B cell (primary cell): ENCODE measurements at places on chromosomes 16 and 17. TPM values are rescaled to one million over a fixed set of nuclear protein-coding genes. Genes with fewer than 3 reads are reported as not detected.

- H3K4me3 ChIP-seq: no peak overlapping the region
- no peaks in the 10 kb centered on the region for H3K36me3 ChIP-seq
- H3K4me1 ChIP-seq: peaks cover 61% of the 10 kb centered on the region
- peaks cover 99% of the 10 kb centered on the region for H3K27me3 ChIP-seq
- peak; percentile 87 for DNase-seq
- no peak overlapping the region for H3K27ac ChIP-seq
Observed at GRCh38 chr17:48593840-48594537, 410 bp upstream of the HOXB5 start.

- DNase-seq: no peak
- H3K4me1 ChIP-seq: no peaks in the 10 kb centered on the region
- no peak overlapping the region for H3K27ac ChIP-seq
- H3K36me3 ChIP-seq: no peaks in the 10 kb centered on the region
- H3K4me3 ChIP-seq: no peak overlapping the region
Observed at GRCh38 chr17:34658811-34659560, 79.6 kb downstream of the TMEM132E start.

DNA sequence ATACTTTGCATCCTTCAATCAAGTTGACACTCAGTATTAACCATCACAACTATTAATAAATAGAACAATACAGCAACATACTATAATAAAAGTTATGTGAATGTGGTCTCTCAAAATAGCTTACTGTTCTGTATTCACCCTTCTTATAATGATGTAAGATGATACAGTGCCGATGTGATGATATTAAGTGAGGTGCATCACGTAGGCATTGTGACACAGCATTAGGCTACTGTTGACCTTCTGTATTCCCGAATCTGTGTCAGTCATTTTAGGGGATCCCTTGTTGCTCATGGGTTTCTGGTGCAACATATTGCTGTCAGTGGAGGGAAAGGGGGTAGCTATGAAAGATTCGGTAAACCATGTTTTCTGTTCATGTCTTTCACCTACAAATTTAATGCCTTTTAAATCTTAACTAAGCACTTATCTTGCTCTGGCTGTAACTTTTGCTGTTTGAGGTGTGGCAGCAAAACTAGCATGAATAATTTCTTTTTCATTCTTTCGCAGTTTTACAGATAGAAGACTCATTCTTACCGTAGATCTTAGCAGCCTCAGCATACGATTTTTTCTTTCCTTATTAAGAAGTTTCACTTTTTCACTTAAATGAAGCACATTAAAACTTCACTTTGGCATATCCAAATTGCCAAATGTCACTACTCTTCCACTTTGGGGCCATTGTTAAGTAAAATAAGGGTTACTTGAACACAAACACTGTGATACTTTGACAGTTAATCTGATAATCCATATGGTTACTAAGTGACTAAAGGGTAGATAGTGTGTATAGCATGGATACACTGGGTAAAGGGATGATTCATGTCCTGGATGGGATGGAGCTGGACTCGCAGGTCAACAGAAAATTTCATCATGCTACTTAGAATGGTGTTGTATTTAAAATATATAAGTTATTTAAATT, 29.6 kb downstream of the NFAT5 start:
- H3K4me1 ChIP-seq: no peaks in the 10 kb centered on the region
- H3K27me3 ChIP-seq: no peaks in the 10 kb centered on the region
- H3K27ac ChIP-seq: no peak overlapping the region
- no peaks in the 10 kb centered on the region for H3K36me3 ChIP-seq
- no peak overlapping the region for H3K4me3 ChIP-seq

DNA sequence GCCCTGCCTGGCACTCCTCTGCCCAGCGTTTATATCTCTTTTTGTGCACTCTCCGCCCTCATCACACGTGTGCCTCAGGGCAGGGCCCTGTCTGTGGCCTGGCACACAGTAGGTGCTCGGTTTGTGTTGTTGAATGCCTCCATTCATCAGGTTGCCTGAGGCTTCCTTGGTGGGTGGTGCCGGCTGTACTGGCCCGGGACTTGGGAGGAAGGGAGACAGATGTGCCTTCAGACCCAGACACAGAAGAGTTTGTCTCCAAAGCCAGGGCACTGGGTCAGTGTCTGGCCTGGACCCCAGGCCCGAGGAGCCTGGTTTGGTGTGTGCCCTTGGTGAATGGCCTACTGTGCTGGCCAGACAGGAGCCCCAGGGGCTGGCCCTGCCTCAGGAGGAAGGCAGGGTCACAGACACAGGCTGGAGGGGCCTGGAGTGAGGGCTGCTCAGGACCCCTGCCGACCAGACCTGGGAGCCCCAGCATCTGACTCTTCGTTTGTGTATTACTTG, 71.6 kb downstream of the RAI1 start:
- H3K4me1 ChIP-seq: peaks cover 81% of the 10 kb centered on the region
- H3K27ac ChIP-seq: peak overlapping the region; percentile 93
- peak overlapping the region; percentile 71 for H3K4me3 ChIP-seq
- DNase-seq: no peak
- H3K36me3 ChIP-seq: peaks cover 3% of the 10 kb centered on the region

PIPOX gene
- 0.59 and 0.95 TPM in 2 replicates for polyA plus RNA-seq

DNA sequence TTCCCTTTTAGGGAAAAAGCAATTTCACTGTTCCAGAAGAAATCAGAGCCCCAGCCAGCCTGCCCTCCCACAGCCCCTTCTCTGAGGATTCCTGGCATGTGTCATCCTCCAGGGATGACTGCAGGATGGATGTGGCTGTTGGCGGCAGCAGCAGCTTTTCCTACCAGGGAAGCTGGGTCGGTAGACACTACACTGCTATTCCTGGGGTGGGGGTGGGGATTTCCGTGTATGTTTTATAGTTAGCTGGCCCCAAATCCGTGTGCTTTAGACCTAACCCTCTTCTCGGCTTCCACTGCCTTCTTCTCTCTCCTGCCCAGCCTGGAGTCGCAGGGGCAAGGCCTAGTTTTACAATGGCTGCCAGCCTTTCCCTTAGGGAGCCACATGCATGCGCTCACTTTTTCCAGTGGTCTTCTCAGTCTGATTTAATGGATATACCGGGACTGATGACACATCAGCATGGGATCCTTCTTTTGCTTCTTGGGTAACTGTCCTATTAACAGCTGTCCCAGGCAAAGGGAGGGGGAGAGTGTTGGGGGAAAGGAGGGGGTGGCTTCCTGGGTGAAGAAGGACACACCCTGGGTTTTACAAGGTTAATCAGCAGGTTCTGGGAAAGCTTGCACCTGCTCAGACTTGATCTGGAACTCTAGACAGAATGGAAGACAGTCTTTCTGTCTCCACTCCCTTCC, 2.7 kb upstream of the NFE2L1 start:
- H3K4me3 ChIP-seq: no peak overlapping the region
- no peaks in the 10 kb centered on the region for H3K27me3 ChIP-seq
- DNase-seq: no peak
- peaks cover 24% of the 10 kb centered on the region for H3K4me1 ChIP-seq

- no peaks in the 10 kb centered on the region for H3K36me3 ChIP-seq
- H3K4me1 ChIP-seq: no peaks in the 10 kb centered on the region
- no peak overlapping the region for H3K27ac ChIP-seq
- H3K27me3 ChIP-seq: no peaks in the 10 kb centered on the region
Observed at GRCh38 chr16:22734368-22734767, 79.6 kb upstream of the HS3ST2 start.

DNA sequence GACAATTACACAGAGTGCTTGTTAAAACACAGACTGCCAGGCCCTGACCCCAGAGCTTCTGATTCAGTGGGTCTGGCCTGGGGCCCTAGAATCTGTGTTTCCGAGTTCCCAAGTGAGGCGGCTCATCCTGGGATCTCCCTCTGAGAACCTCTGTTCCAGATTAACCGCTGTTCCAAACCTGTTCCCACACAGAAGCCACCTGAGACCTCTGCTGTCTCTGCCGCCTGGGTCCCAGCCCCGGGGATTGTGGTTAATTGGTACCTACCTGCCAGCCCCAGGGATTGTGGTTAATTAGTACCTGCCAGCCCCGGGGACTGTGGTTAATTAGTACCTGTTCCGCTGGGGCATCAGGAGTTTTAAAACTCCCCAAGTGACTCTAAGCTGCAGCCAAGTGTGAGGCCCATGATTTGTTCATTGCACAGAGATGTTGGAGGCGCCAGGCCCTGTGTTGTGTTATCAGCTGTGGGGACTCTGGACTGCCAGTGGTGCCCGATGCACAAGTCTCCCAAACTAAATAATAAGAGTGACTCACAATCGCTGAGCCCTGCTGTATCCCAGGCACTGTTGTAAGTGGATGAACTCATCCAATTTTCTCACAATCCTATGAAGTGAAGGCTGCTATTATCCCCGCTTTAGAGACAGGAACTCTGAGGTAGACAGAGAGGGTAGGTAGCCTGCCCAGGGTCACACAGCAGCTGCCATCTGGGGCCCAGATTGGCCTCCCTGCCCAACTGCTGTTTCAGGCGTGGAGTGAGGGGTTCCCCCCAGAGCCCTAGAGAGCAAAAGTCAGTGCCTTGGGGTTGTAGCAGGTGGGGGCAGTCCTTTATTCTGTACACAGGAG, 219.7 kb downstream of the IRF8 start:
- H3K27me3 ChIP-seq: peaks cover 13% of the 10 kb centered on the region
- no peaks in the 10 kb centered on the region for H3K36me3 ChIP-seq
- no peak overlapping the region for H3K4me3 ChIP-seq
- H3K4me1 ChIP-seq: no peaks in the 10 kb centered on the region

GRCh38 chr17:6496116-6496481, 51.8 kb downstream of the PIMREG start:
- no peaks in the 10 kb centered on the region for H3K36me3 ChIP-seq
- no peak overlapping the region for H3K4me3 ChIP-seq
- H3K4me1 ChIP-seq: peaks cover 24% of the 10 kb centered on the region
- H3K27me3 ChIP-seq: no peaks in the 10 kb centered on the region

- no peak overlapping the region for H3K27ac ChIP-seq
- H3K27me3 ChIP-seq: no peaks in the 10 kb centered on the region
- no peak overlapping the region for H3K4me3 ChIP-seq
- peaks cover 13% of the 10 kb centered on the region for H3K4me1 ChIP-seq
Observed at GRCh38 chr17:82781894-82782274, 30.0 kb downstream of the TBCD start.

DNA sequence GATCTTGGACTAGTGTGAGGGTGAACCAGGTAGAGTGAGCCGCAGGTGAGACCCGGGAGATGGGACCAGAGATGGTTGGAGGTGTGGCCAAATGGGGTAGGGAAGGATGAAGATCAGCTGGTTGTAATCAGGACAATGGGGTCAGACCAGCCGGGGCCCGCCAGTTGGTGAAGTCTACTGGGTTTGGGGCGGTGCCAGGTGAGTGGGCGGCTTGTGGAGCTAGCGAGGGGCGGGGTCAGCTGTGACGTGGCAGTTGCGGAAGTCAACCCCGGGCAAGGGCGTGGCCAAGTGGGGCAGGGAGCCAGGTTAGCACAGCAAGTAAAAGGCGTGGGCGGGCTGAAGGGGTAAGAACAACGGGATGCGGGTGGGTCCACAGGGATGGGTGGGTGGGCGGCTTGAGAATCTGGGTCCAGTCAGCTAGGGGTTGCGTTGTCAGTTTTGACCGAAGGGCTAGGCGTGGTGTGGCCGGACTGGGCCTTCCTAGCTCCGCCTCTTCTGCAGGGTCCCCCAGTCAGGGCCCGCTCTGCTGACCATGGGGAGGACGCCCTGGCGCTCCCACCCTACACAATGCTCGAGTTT, 25.5 kb upstream of the ALKBH5 start:
- DNase-seq: peak; percentile 95
- H3K27ac ChIP-seq: peak overlapping the region; percentile 58
- peaks cover 27% of the 10 kb centered on the region for H3K4me1 ChIP-seq
- H3K4me3 ChIP-seq: peak overlapping the region; percentile 55
- no peaks in the 10 kb centered on the region for H3K27me3 ChIP-seq
- no peaks in the 10 kb centered on the region for H3K36me3 ChIP-seq

SLC16A6 gene
- 1.1 and 1.3 TPM in 2 replicates for polyA plus RNA-seq

DNA sequence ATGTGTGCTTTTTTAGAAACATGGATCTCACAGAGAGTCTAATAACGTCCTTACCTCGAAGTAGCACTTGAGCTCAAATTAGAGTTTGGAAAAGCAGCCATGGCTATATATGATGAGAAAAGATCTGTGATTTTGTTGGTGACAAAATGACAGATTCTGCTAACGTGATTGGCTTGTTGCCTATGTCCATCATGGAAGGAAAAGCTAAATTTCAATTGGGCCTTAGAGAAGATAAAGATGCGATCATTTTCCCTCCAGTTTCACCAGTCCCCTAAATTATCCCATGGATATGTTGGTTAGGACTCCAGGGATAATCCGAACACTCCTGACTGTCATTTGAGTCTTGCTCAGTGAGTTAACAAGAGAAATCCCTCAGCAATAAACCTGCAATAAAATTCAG, 175.8 kb downstream of the C16orf95 start:
- H3K4me3 ChIP-seq: no peak overlapping the region
- DNase-seq: no peak
- no peaks in the 10 kb centered on the region for H3K27me3 ChIP-seq
- no peaks in the 10 kb centered on the region for H3K4me1 ChIP-seq
- H3K27ac ChIP-seq: no peak overlapping the region
- H3K36me3 ChIP-seq: no peaks in the 10 kb centered on the region

ANKS4B gene
- polyA plus RNA-seq: not detected in 2 replicates

GRCh38 chr16:87548046-87548445, 54.3 kb upstream of the JPH3 start:
- H3K4me3 ChIP-seq: no peak overlapping the region
- peaks cover 2% of the 10 kb centered on the region for H3K27me3 ChIP-seq
- no peaks in the 10 kb centered on the region for H3K4me1 ChIP-seq
- DNase-seq: no peak
- no peaks in the 10 kb centered on the region for H3K36me3 ChIP-seq
- H3K27ac ChIP-seq: no peak overlapping the region

- no peaks in the 10 kb centered on the region for H3K36me3 ChIP-seq
- no peak for DNase-seq
- no peaks in the 10 kb centered on the region for H3K27me3 ChIP-seq
- no peak overlapping the region for H3K27ac ChIP-seq
- H3K4me1 ChIP-seq: peaks cover 18% of the 10 kb centered on the region
- H3K4me3 ChIP-seq: no peak overlapping the region
Observed at GRCh38 chr16:19127205-19127604, 13.4 kb downstream of the ITPRIPL2 start.

ZP2 gene
- polyA plus RNA-seq: not detected in 2 replicates

TEX19 gene
- polyA plus RNA-seq: not detected in 2 replicates

ZNF469 gene
- 0.14 and 0.25 TPM in 2 replicates for polyA plus RNA-seq

DNA sequence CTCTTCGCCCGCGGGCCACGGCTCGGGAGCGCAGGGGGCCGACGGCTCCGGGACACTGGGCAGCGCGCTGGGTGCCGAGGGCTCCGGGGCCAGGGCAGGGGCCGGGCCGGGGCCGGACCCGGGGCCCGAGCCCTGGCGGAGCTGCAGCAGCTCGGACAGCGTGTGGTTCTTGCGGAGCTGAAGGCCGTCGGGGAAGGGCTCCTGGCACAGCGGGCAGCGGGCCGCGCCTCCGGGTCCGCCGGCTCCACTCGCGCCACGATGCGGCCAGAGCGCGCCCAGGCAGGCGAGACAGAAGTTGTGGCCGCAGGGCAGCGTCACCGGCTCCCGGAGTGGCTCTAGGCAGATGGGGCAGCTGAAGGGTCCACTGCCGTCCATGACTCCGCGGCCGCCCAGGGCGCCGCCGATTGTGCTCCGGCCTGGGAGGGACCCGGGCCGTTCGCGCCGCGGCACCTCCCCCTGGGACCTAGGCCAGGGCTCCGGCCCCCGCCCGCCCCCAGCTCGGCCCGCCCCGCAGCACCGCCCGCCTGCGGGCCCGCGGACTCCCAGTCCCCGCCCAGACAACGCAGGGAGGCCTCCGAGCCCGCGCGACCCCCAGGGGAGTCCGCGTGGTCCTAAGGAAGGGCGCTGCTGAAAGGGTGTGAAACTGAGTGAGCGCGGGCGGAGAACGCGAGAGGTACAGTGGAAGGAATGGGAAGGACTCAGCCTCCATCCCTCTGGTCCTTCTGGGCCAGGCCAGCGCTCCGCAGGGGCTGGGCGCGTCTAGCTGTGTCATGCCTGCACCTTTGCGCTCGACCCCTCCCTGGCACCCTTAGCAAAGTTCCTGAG, at the start of gene TRIM47:
Gene TRIM47 (minus strand): TSS at position 408 of the 825 bp plus-strand sequence. CDS start 33 bp downstream, at position 375.
- H3K4me1 ChIP-seq: peaks cover 36% of the 10 kb centered on the region
- peaks cover 2% of the 10 kb centered on the region for H3K27me3 ChIP-seq
- H3K36me3 ChIP-seq: no peaks in the 10 kb centered on the region
